ENCODE measurements at places on chromosomes 5 and 9.

DNA sequence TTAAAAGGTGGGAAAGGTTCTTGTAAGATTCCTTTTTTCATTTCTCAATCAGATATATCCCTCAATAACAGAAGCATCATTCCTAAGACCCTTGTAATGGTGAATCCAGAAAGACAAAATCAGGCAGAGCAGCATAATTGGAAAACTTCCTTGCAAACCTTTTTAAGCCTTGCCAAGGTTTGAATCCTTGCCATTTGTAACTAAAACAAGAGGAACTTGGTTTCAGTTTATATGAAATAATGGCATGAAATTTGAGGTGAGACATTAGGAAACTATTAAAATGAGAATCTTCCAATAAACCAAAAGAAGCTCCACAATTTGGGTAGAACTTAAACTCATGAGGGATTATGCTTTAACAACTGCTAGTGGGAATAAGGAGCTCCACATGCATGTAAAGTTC is 384.7 kb upstream of the SMC2 start:
- DNase-seq: no peak

GRCh38 chr5:180201051-180201987 is 7.7 kb downstream of the RASGEF1C start:
- DNase-seq: no peak

DNA sequence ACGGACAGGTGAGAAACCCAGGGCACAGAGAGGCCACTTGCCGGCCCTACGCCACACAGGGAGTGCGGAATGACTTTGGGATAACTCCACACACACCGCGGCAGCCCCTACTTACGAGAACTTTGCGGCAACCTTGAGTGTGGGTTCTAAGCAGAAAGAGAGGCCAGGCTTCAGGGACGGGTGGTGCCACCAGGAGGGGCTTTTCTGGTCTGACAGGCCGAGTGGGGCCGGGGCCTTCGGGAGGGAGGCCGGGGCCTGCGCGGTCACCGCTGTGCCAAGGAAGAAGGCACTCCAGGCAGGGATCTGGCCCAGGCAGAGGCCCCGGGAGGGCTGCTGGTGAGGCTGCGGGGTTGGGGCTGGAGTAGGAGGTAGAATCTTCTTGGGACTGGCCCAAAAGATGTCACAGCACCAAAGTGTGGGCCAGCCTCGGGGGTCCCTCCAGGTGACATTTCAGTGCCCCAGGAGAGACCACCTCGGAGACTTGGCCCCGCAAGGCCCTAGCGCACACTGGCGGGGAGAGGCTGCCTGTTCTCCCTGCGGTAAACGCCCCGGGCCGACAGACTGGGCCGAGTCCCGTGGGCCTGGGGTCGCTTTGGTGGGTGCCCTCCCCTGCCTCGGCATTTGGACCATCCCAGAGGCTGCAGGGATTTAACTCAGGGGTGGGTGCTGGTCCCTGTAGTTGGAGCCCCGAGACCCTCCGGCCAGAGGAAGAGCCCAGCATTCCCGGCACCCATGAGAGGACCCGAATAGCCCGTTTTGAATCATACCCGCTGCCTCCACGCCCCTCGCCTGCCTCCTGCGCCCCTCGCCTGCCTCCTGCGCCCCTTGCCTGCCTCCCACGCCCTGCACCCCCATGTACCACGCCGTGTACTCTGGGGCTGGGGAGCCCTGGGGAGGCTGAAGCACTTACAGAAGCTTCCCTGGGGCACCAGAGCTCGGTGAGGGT is 9.0 kb upstream of the RNU6ATAC start:
- no peak for DNase-seq

DNA sequence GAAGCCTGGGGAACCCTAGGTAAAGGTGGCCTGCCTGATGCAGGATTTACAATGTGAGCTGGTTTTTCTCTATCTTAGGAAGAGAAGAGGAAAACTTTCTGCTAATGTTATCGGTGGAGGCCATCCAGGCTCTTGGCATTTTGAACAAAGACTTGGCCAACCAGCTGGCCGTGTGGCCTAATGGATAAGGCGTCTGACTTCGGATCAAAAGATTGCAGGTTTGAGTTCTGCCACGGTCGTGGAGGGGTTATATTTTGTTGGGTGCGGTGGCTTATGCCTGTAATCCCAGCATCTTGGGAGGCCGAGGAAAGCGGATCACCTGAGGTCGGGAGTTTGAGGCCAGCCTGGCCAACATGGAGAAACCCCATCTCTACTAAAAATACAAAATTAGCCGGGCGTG is 9.6 kb downstream of the C9orf152 start:
- DNase-seq: no peak

GRCh38 chr9:29714860-29715259 is 2141.6 kb upstream of the C9orf72 start:
- DNase-seq: no peak

DNA sequence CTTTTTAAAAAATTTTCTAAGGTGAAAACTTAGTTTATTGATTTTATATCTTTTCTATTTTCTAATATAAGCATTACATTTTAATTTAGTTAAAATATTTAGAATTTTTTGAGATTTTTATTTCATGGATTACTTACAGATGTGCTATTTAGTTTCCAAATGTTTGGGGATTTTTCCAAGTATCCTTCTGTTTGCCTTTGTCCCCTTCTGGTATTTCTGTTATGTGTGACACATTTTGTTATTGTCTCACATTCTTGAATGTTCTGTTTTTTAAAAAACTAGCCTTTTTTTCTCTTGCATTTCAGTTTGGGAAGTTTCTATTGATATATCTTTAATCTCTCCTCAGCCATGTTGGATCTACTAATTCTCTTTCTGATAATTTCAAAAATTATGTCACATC is 234.9 kb downstream of the FAM170A start:
- no peak for DNase-seq
